ENCODE measurements at places on chromosomes 13 and 19.

GRCh38 chr19:56109226-56109625 is 11.9 kb downstream of the ZNF787 start:
- no peak for DNase-seq

DNA sequence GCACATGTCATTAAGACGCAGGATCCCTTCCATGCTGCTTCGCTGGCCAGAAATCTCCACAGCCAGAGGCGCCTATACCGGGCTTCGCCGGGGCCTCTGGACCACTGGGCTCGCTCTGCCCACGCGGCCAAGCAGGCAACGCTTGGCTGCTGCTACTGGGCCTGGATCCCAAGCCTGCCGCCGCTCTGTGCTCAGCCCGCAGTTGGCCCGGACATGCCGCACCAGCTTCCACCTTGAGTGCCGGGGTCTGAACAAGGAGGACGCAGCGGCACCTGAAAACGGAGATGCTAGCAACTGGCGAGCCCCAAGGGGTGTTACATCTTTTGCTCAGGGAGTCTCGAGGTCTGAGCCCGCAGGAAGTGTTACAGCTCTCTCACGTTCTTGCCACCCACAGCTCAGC is 409.9 kb upstream of the SGCG start:
- DNase-seq, result no peak

DNA sequence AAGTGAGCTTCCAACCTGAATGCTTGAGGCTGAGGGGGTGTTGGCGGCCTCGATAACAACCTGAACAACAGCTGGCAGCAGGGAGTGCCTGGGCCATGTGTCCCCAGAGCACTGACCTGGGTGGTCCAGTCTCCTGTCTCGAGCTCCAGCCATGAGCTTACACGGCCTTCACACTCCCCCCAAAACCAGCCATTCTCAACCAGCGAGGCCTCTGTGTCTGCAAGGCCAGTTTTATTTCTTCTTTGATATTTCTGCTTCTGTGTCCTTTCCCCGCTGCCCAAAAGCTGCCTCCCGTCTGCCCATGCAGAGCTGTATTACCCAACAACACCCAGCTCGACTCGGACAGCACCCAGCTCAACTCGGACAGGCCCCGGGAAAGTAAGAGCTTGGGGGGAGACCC is 32.5 kb upstream of the TFDP1 start:
- DNase-seq, result peak; percentile 62

GRCh38 chr19:10699650-10700335 is 1.4 kb upstream of the QTRT1 start:
- DNase-seq, result no peak

DNA sequence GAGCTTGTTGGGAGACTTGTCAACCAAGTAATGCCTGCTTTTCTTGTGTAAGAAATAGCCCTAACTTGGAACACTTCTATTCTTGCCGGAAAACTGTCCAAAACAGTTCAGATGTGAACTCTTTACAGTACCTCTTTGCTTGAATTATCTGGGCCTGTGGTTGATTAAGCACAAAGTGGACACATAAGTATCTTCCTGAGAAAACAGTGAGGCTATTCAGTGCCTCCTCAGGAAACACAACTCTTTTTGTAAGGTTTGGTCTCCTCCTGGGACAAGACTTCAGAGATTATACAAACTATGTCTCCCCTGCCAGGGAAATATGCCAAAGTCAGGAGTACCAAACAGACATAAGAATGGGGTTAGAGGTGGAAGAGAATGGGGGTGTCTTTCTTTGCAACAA is 127.7 kb downstream of the LACC1 start:
- DNase-seq, result no peak

- peak; percentile 73 for DNase-seq
Measured at GRCh38 chr19:2083174-2083854, 12.8 kb downstream of the MOB3A start.

DNA sequence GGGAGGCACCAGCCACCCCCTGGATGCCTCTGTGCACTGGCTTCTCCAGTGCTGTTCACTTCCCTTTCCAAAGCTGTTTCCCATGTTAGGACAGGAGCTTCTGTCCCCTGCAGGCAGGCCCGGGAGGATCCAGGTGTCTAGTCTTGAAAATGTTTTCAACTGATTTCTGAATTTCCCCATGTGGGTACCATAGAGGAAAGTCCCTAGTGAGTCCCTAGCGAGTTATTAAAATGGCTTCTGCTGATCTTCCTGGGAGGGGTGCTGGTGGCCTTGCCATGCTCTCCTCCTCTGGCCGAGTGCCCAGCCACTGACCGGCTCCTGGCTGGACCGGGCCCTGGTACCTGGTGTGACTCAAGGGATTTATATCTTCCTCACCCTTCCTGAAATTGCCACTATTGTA is 5.2 kb upstream of the ANKRD10 start:
- no peak for DNase-seq

DNA sequence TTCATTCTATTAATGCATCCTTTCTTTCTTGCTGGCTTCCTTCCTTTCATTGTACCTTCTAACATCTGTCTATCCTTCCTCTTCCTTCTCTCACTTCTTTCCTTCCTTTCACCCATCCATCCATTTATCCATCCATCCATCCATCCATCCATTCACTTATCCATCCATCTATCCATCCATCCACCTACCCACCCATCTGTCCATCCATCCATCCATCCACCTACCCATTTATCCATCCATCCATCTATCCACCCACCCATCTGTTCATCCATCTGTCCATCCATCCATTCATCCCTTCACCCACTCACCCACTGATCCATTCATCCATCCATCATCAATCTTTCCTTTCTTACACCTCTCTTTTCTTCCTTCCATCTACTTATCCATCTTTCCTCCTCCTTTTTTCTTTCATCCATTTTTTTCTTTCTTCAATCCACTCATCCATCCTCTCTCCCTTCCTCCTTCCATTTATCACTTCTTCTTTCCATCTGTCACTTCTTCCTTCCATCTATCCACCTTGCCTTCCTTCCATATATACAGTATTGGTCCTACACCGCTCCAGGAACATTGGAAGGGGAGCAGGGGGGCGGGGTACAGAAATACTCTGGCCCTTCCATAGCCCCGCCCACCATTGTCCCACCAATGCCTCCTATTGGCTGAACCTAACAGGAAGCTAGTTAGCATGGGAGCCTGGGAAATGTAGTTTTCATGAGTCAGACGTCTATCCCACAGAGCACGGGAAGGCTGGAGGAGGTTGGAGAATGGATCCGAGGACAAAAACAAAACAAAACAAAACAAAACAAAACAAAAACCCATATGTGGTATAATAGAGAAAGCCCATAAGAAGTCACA is 45.9 kb downstream of the MBD3L1 start:
- DNase-seq, result no peak

- DNase-seq, result no peak
Measured at GRCh38 chr19:13024951-13025697, 29.8 kb downstream of the NFIX start.

DNA sequence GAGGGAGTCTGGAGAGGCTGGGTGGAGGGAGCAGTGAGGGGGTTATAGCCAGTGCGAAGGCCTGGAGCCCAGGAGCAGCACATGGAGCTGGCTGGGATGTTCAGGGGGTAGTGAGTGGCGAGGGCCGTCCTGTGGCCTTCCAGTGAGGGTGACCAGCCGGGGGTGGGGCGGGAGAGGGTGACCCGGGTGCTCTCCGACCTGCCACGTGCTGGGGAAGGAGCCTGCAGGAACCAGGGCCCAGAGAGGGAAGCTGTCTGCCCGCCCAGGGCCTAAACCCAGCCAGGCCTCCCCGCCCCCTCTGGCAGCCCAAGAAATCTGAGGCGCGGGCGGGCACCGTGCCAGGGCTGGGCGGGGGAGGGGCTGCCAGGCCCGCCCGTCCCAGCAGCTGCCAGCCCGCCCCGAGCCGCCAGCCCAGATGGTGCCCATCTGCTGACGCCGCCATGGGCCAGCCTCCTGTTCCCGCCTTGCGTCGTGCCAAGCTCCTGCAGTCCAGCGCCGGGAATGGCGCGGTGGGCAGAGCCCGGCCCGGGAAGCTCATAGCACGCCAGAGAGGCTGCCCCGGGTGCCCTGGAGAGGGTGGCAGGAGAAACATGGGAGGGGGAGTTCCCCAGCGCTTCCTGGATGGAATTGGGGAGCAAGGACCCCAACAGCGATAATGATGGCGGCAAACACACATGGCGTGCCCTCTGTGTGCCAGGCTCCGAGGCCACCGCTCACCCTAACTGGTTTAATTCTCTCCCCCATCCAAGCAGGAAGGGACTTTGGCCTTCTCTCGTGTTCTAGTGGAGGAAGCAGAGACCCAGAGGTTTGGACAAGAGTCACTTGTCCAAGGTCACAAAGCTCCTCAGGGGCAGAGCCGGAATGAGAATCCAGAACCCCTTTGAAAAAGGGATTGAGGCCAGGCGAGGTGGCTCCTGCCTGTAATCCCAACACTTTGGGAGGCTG is 21.5 kb downstream of the NFIC start:
- peak; percentile 92 for DNase-seq

- DNase-seq, result peak; percentile 80
Measured at GRCh38 chr19:53333066-53333462, 485 bp upstream of the ZNF845 start.

- no peak for DNase-seq
Measured at GRCh38 chr13:99916366-99917103, 55.0 kb downstream of the ZIC5 start.

DNA sequence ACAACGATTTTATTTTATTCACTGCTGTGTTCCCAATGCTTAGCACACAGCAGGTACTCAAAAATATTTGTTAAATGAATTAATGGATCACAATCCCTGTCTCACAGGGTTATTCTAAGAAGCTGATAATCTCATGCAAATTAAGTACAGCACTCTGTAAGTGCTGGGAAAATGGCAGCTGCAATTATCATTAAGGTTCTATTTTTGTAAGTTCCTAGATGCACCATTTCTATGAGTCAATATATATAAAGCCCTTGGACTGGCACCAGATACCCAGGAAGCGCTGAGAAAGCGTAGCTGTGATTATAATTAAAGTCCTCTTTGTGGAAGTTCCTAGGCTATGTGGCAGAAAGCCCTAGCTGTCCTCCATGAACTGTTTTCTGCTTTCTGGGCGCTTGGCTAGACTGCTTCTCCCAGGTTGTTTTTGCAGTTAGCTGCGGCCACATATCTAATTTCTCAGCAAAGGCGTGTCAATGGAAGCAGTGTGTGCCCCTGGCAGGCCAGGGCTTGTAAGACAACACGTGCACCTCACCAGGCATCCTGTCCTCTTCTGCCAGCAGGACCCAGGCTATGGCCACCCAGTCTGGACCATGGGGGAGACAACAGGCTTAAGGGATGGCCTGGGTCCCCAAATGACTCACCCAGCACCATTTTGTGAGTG is 5.2 kb upstream of the SRRM5 start:
- no peak for DNase-seq

GRCh38 chr13:73058064-73058313 is 816 bp upstream of the KLF5 start:
- DNase-seq, result no peak

DNA sequence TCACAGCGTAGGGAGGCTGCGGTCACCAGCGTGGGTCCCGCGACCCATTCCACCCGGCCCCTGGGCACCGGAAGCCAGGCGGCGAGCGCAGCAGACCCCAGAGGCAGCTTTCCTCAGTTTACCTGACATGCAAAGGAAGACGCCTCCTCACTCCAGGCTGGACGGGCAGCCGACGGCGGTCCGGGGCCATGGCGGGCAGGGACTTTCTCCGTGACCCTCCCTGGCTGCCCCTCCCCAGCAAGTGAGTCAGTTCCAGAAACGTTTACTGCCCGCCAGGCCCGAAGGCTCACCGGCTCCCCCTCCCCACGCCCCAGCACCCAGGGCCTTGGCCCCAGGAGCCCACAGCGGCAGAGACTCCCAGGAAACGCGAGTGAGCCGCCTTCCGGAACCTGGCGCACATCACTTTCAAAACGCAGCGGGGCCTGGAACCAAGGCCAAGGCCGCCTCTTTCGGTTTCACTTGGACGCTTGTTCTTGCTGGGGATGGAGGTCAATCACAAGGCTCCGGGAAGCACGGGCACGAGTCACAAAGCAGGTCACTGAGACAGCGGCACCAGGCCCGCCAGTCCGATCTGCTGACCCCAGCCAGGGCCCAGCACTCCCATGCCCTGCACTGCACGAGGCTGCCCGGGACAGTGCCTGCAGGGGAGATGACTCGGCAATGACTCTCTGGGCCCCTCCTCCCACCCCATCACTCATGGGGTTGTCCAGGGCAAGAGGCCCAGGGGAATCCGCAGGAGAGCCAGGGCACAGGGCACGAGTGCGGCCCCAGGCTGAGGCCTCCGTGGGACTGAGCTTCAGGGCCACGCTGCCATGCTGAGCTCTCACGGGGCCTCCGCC is 5.3 kb downstream of the SBNO2 start:
- DNase-seq, result peak; percentile 84

- DNase-seq, result no peak
Measured at GRCh38 chr13:78478183-78478582, 125.2 kb downstream of the POU4F1 start.

DNA sequence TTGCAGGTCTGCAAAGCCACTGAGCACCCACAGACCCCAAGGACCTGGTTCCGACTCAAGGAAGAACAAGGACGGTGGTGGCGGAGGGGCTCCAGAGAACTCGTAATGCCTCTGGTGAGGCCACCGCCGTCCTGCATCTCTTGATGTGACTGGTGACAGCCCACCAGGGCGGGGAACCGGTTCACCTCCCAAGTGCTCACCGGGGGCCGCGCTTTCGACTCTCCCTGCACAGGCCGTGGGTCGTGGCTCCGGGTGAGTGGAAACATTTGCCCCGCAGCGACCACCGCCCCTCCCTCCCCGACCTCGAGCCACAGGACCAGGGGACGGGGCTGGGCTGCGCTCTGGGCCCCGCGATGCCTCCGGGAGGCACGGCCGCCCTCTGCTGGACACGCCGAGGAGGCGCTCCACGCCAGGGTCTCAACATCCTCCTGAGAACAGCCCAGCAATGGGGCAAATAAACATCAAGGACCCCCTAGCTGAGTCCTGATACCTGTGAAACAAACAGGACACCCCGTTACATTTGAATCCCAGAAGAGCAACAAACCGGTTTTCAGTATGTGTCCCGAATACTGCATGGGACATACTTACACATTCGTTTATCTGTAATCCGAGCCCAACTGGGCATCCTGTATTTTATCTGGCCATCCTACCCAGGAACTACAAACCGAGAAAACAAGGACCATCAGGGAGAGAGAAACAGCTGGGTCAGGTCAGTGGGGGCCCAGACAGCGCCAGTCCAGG is 3.9 kb upstream of the PLPP2 start:
- DNase-seq, result peak; percentile 79

DNA sequence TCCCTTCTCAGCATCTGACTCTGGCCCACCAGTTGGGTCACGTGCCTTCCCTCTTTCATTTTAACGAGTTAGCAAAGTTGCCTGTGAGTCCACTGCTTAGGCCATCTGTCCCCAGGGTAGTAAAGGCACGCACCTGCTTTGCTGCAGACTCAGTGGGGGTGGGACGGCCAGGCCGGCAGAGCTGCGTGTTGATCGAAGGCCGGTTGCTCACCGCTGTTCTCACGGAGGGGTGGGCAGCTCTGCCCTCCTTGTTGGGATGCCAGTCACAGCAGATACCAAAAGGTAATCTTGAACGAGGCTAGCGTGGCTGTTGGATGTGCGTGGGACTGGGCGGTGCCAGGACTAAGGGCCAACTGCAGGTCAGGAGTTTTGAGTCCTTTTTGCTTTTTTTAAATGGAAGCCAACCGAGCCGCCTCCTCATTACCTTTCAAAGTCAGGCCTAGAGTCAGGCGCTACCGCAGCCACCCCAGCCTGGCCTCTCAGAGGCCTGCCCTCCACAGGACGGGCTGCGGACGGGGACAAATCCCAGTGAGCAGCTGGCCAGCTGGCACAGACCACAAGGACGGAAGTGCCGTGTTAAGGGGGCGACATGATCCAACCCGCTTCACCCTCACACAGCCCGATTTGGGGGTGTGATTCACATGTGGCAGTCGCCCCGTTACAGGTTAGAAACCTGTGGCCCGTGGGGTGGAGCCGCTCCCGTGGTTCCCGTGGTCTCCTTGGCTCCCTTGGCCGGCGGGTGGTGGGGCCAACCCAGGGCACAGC is 20.6 kb downstream of the ADPRHL1 start:
- no peak for DNase-seq

Measured in posterior vena cava (tissue), 2 donors.